ENCODE measurements at places on chromosomes 7 and 10.

GRCh38 chr7:34902182-34902581 is 135.1 kb downstream of the DPY19L1 start:
- no peak for DNase-seq

DNA sequence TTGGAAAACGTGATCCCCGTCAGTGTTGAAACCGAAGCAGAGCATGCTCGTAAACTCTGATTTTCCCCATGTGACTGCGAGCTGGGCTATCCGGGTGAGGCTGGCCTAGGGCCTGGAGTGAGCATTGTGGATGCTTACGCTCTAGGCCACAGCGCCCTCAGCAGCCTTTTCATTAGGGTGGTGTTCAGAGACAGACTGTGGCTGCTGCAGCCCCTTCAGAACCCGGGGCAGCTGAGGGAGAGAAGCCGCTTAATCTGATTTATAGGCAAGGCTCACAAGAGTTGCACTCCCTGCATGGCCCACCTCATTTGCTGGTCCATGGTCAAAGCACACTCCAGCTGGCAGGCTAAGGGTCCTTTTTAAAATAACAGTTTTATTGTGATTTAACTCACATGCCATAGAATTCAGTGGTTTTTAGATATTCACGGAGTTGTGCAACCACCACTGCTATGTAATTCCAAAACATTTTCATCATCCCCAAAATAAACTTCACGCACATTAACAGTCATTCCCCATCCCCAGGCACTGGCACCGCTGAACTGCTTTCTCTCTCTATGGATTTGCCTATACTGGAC is 72.5 kb downstream of the SYPL1 start:
- DNase-seq: no peak

DNA sequence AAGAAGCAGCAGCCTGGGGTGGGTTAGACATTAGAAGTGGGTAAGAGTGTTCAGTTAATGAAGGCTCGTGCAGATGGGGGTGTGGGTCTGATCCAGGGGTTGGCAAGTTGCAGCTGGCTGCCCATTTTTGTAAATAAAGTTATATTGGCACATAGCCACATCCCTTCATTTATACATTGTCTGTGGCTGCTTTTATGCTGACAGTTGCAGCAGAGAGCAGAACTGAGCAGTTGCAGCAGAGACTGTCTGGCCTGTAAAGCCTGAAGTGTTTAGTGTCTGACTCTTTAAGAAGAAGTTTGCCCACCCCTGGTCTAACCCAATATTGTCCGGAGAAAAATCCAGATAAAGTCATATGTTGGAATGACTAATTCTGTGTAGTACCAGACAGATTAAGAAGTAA is 38.1 kb downstream of the GLRX3 start:
- no peak for DNase-seq

GRCh38 chr10:99532687-99533495 is at the start of gene NKX2-3:
Gene NKX2-3 (plus strand): TSS chr10:99532942. CDS start chr10:99533132, 190 bp downstream.
- DNase-seq: peak; percentile 24

- no peak for DNase-seq
These were observed 501.7 kb upstream of the POT1 start for GRCh38 chr7:125431349-125431748.

DNA sequence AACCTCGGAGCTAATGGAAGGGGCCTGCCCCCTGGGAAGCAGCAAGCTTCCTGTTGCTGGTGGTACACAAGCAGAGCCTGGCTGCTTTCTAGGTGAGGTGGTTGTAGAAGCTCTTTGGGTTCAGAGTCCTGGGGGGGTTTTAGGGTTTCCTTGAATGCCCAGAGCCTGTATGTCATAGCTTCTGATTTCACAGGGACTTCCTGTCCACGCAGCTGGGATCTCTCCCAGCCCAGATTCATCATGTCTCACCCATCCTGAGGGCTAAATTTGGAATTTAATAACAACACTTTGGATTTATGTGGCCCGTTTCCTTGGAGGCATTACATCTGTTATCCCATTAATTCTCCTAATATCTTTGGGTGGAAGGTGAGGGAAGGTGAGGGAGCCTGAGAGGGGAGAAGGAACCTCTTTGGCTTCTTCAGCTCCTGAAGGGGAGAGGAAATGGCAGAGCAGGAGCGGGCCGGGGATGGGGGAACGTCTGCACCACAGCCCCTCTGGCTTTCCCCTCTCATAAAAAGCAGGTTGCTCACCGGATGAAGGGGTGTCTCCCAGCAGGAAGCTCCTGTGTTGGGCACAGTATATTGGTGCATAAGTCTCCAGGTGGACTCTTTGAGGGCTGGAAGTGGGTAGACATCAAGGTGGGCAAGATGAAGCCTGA is 19.7 kb downstream of the RPS24 start:
- DNase-seq: no peak

GRCh38 chr10:78696791-78697395 is 371.9 kb upstream of the ZMIZ1 start:
- DNase-seq: no peak

DNA sequence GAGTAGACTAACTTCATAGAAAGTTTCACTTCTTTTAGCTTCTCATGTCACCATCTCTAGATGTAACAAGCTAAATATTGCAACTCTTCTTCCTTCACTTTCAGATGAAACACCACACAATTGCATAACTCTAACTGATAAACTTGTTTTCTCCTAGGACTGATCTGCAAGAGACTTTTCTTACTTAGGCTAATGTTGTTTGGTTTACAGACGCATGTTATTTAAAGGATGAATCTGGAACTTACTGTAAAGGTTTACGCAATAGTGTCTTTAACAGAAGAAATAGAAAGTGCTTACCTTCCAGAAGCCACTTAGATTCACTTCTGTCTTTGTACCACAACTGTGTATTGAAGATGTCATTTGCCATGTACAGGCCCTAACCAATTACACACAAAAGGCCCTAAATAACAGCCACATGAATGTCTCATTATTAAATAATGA is 22.1 kb upstream of the ZC3HAV1 start:
- DNase-seq: no peak

DNA sequence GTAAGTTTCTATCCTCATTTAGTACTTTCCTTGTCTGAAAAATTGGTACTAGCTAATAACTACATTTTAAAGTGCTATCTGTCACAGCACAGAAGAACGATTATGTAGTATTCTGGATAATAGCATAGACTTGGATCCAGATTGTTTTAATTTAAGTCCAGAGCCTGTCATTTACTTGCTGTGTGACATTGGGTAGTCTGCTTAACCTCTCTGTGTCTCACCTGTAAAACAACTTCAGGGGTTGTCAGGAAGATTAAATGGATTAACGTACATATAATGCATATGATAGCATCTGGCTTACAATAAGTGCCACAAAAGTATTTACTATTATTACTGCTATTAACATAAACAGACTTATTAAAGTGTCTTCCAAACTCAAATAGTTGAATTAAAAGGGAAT is 1221.4 kb downstream of the GATA3 start:
- no peak for DNase-seq

- DNase-seq: no peak
These were observed 107.2 kb upstream of the PPIF start for GRCh38 chr10:79239924-79240581.

- DNase-seq: peak; percentile 30
These were observed 43.2 kb upstream of the TES start for GRCh38 chr7:116167177-116167576.

GRCh38 chr7:140222814-140223213 is 46.0 kb upstream of the KDM7A start:
- no peak for DNase-seq

GRCh38 chr7:156307193-156307592 is 333.4 kb upstream of the RNF32 start:
- no peak for DNase-seq

DNA sequence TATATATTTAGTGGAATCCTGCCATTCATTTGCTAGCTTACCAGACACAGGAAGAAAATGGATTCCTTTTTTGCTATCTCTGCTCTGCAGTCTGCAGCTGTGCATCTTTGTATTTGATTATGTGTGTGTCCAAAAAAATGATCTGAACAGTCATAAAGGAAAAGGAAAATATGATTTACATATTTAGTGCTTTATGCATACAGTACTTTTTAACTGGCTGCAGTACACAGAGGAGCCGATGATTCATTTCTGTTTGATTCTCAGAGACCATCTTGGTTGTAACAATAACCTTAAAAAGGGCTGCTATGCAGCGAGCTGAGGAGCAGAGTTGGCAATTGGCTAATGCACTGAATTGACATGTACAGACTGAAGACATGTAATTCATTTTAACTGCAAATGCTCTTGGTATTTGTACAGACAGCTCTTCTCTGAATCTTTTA is 151.3 kb upstream of the FZD1 start:
- DNase-seq: no peak

DNA sequence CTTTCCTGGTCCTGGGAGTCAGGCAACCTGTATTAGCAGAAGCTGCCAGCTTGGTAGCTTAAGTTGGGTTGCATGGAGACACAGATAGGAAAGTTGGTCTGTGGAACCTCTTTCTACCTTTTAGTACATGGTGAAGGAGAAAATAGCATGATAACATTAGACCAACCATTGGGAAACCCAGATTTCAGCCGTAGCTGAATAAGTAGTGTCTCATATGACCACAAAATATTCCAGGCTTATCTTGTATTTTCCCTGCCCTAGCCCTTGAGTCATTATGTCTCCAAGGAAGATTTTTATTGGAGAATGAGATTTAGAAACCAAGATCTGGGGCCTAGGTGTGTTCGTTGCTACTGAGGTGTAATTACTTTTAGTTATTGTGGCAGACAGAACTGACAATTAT is 67.2 kb downstream of the CCSER2 start:
- DNase-seq: no peak
